ENCODE measurements at places on chromosomes 1 and 21.

DNA sequence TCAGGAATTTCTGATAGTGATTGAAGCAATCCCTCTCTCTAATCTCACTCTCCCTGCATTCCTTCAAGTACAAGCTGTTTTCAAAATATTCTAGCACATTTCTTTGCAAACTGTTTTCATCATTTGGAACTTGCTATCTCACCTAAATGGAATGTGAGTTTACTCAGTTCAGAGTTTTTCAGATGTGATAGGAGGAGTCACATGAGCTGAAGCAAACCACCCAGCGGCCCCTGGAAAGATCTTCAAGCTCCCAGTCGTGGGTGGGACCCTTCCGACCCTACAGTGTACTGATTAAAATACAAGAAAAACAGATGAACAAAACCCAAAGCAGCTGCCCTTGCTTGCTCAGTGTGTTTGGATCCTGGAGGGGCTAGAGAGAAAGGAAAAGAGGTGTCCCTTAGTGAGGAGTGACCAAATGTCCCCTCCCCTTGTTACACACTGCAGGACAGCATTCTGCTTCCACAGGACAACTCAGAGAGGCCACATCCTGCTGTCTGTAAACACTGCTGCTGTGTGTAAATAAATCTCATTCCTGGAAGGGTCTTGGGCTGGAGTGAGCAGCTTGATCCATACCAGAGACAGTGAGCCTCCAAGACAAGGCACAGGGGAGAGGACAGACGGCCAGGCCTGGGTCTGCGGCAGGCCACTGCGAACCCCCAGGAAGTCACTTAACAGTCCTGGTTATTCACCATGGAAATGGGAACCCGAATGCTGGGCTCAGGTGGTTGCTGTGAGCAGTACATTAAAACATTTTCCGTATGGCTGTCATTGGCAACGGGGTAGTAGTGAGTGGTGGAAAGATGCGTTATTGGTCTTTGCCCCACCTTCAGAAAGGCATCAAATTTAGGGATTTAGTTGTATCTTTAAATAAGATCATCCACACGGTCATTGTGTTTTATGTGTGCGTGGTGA, 229.2 kb downstream of the RHOU start:
- no peak for DNase-seq

DNA sequence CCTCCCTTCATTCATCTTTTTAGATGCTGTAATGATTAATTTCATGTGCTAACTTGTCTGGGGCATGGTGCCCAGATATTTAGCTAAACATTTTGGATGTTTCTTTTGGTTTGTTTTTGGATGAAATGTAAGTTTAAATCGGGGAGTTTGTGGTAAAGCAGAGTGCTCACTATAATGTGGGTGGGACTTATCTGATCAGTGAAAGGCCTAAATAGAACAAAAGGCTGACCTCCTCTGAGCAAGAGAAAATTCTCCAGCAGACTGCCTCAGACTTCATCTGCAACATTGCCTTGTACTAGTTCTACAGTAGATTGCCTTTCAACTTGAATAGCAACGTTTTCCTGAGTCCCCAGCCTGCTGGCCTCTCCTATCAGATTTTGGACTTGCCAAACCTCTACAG, 183.6 kb downstream of the S1PR1 start:
- no peak for DNase-seq

GRCh38 chr1:22646384-22646783, 3.0 kb downstream of the C1QC start:
- no peak for DNase-seq

GRCh38 chr1:84152649-84153056, 8.6 kb downstream of the PRKACB start:
- DNase-seq, result no peak

Data from hematopoietic multipotent progenitor cell treated with erythropoietin and hydrocortisone succinate and interleukin-3 and kit ligand, for 15 days (in vitro differentiated cells).